PC-9 (cell line): ENCODE measurements at places on chromosomes 2 and 18. TPM values are rescaled to one million over a fixed set of nuclear protein-coding genes. Genes with fewer than 3 reads are reported as not detected.

Gene NGEF
- total RNA-seq = 52.2 and 55.3 TPM in 2 replicates

Gene GALNT14
- total RNA-seq = 2.4 and 3.1 TPM in 2 replicates

Gene FRZB
- 0.15 TPM in 2 replicates for total RNA-seq

Gene NPHP1
- total RNA-seq = 12.2 and 13.7 TPM in 2 replicates

Gene ABCG5
- not detected in 2 replicates for total RNA-seq

Gene NEURL3
- 0.48 and 0.63 TPM in 2 replicates for total RNA-seq

Gene ABCB11
- not detected in 2 replicates for total RNA-seq

GRCh38 chr2:46871976-46872381, 43.6 kb downstream of the MCFD2 start:
- no peak overlapping the region for H3K27ac ChIP-seq
- no peaks in the 10 kb centered on the region for H3K27me3 ChIP-seq
- H3K4me1 ChIP-seq = peaks cover 25% of the 10 kb centered on the region
- H3K36me3 ChIP-seq = no peaks in the 10 kb centered on the region
- H3K4me3 ChIP-seq = no peak overlapping the region

DNA sequence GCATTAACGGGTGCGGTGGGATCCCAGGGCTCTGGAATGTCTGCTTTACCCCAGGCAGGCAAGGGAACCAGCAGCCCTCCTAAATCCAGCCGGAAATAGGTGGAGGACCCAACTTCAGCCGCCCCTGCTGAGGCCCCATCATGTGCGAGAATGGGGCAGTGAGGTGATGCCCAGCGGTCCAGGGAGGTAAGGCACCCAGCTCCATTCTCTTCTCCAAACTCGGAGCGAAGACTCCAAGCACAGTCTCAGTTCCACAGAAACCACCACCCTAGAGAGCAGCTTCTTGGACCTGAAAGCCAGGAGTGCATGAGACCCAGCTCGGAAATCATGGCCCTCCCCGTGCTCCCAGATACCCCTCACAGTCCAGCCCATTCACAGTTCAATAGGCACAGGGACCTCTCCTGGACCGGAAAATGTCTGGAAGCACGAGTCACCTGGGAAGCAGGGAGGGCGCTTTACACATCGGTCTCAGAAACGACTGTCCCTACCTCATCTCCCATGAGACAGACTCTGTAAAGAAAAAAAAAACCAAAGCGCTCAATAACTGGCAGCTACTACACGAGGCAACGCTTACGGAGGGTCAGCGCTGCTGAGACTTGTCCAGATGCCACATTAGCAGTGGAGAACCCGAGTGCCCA, 2.0 kb downstream of the SDC1 start:
- H3K27ac ChIP-seq = peak overlapping the region; percentile 61; the same call in 1 of the 2 replicates
- DNase-seq = peak; percentile 42
- H3K4me1 ChIP-seq = peaks cover 39% of the 10 kb centered on the region
- no peaks in the 10 kb centered on the region for H3K27me3 ChIP-seq

- no peak overlapping the region for H3K27ac ChIP-seq
- H3K36me3 ChIP-seq = no peaks in the 10 kb centered on the region
- H3K4me3 ChIP-seq = no peak overlapping the region
- peak; percentile 33 for DNase-seq
- H3K27me3 ChIP-seq = no peaks in the 10 kb centered on the region
- H3K4me1 ChIP-seq = peaks cover 37% of the 10 kb centered on the region
Observed at GRCh38 chr2:236743039-236743920, 173.7 kb downstream of the ACKR3 start.

- H3K27ac ChIP-seq = peak overlapping the region; percentile 88
- H3K4me3 ChIP-seq = no peak overlapping the region
- peak; percentile 94 for DNase-seq
- H3K27me3 ChIP-seq = no peaks in the 10 kb centered on the region
Observed at GRCh38 chr2:127226520-127227263, 6.6 kb upstream of the CYP27C1 start.

DNA sequence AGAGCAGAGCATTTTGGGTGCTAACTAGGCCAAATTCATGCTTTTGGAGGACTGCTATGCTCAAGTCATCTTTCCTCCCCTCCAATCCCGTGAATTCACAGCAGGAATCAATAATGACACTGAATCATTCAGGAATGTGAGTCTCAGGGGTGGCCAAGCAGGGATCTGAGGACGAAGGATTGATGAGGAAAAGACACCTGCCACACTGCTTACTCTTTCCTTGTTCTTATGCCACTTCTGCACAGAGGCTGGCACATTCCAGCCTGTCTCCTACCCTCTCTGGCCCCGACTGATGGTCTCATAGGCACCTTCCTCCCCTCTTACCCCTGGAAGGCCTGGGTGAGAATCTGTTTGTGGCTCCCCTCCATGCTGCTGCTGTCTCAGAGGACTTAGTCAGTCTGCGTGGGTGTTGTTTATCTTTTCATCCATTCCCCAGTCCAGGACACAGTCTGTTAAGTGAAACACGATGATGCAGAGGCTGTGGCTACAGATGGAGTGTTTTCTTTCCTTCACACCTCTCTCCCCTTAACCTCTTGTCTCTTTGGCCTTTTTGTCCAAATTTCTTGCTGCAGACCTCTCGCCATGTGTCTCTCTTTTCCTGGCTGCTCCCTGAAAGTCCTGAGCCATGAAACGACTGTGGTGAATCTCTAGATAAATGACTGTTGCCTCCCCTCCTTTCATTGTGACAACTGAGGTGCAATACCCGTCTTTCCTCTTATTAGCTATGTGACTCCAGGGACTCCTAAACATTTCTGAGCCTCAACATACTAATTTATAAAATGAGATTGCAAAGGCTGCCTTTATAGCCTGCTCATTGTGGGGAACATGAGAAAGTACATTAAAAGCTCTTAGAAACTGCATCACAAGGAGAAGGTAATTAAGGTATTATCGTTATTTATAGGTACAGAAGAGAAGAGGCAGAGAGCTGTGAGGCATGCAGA, 86.9 kb downstream of the RDH14 start:
- no peak overlapping the region for H3K4me3 ChIP-seq
- no peaks in the 10 kb centered on the region for H3K4me1 ChIP-seq
- DNase-seq = no peak

DNA sequence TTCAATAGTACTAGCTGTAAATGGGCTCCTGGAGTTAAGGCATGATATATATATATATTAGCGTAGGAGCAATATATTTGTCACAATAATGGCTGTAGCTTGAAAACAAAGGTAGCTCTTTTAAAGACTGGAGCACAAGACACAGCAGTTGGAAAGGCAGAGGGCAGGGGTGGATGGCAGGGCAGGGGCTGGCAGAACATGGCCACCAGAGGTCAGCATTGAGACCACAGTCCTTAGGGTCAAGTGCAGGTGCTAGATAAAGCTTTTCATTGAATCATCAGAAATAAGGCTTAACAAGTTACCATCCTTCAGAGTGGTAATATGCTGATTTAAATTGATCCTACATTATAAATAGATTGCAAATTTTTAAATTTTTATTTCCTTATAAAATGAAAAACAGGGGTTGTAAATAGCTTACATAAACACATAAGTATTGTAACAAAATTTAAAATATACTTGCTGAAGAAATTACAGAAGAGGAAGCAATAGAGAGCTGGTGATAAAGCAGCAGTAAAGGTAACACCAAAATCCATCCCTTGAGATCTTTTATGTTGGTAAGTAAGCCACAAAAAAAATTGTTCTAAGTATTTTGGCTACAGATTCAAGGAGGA, 161.2 kb upstream of the PIEZO2 start:
- no peaks in the 10 kb centered on the region for H3K36me3 ChIP-seq
- peaks cover 29% of the 10 kb centered on the region for H3K27me3 ChIP-seq
- no peaks in the 10 kb centered on the region for H3K4me1 ChIP-seq
- no peak overlapping the region for H3K4me3 ChIP-seq
